Stomach (tissue), 19 donors: ENCODE measurements at places on chromosomes 16 and 17. TPM values are rescaled to one million over a fixed set of nuclear protein-coding genes. Genes with fewer than 3 reads are reported as not detected.

FOXL1 gene
- 12.7 TPM for total RNA-seq

RAB26 gene
- total RNA-seq, result 114 TPM

NHLRC4 gene
- not detected for total RNA-seq

CFAP20 gene
- total RNA-seq, result 34.1 TPM

TNP2 gene
- not detected for total RNA-seq

CFAP97D1 gene
- total RNA-seq, result not detected

DNA sequence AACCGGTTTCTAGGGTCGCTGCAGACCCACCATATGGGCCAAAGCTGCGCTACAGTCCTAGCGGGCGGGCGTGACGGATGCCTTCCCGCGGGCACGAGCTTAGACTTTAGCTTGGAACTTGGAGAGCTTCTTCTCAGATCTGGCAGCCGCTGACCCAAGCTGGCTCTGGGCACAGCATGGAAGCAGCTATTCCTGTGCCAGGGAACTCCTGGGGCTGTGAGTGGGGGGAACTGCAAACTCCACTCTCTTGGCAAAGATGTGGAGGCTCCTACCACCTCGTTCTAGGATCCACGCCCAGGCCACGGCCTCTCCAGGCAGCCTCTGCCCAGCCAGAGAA, 8.8 kb downstream of the FAAP100 start:
- no peaks in the 10 kb centered on the region for H3K27me3 ChIP-seq
- no peak overlapping the region for H3K4me3 ChIP-seq
- H3K27ac ChIP-seq, result no peak overlapping the region
- no peak for DNase-seq
- peaks cover 46% of the 10 kb centered on the region for H3K36me3 ChIP-seq

DNA sequence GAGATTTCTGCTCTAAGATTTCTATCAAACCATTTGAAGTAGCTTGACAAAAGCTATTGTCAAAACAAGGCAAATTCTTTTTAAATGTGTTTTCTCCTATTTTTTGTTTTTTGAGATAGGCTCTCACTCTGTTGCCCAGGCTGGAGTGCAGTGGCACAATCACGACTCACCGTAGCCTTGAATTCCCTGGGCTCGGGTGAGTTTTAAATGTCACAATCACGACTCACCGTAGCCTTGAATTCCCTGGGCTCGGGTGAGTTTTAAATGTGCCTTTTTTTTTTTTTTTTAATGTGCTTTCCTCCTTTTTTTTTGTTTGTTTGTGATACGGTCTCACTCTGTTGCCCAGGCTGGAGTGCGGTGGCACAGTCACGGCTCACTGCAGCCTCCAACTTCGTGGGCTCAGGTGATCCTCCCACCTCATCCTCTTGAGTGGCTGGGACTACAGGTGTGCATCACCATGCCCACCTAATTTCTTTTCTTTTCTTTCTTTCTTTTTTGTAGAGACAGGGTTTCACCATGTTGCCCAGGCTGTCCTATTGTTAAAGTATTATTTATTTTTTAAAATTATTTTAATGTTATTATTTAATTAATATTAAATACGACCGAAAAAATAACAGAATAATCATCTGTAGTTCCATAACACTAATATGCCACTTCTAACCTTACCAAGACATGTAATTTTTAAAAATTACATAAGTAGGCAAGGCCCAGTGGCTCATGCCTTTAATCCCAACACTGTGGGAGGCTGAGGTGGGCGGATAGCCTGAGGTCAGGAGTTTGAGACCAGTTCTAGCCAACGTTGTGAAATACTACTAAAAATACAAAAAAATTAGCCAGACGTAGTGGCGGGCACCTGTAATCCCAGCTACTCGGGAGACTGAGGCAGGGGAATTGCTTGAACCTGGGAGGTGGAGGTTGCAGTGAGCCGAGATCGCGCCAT, 69.7 kb upstream of the FA2H start:
- no peaks in the 10 kb centered on the region for H3K4me1 ChIP-seq
- DNase-seq, result no peak
- H3K36me3 ChIP-seq, result no peaks in the 10 kb centered on the region
- no peak overlapping the region for H3K4me3 ChIP-seq
- no peak overlapping the region for H3K27ac ChIP-seq
- no peaks in the 10 kb centered on the region for H3K27me3 ChIP-seq

DNA sequence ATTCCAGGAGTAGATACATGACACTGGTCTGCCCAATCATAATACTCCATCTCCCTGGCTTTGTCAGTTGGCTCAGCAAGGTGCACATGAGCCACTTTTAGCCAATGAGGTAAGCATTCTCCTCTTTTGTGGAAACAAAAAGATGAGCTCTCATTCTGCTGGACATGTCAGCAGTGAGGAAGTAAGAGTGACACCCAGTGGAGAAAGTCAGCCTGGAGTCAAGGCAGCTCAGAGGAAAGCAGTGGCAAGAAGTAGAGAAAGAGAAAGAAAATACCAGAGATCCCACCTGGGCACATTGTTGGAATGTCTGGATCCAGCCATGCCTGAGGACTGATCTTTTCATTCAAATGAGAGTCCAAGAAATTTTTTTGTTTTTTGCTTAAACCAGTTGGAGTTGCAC, 496.9 kb upstream of the C16orf82 start:
- no peak overlapping the region for H3K27ac ChIP-seq
- no peak overlapping the region for H3K4me3 ChIP-seq
- no peak for DNase-seq
- no peaks in the 10 kb centered on the region for H3K36me3 ChIP-seq

DNA sequence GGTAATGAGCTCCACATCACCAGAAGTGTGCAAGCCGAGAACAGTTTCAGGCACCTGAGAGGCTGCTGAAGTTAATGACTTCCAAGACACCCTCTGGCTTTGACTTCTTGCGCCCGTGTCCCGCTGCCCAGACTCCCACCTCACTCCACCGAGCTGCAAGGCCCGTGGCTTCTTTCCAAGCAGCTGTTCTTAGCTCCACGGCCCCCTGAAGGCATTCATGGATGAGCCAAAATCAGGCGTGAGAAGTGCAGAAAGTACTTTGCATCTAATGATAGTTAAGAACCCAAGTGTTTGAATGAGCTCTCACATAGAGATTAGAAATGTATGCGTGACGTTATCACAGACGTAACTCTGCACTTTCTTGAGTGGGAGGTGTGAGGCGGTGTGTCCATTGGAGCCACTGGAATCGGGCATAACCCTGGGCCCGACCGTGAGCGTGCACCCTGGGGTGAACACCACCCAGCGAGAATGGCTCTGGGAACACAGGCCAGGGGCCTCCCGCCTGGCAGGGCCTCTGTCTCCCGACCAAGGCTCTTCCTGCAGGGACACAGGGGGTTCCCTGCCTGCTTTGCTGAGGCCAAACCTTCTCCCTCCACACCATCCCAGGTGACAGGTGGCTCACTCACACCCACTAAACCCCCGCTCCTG, 11.0 kb downstream of the NPTX1 start:
- H3K36me3 ChIP-seq, result no peaks in the 10 kb centered on the region
- H3K4me1 ChIP-seq, result no peaks in the 10 kb centered on the region
- no peak overlapping the region for H3K27ac ChIP-seq

- H3K4me3 ChIP-seq, result no peak overlapping the region
- H3K4me1 ChIP-seq, result no peaks in the 10 kb centered on the region
- no peaks in the 10 kb centered on the region for H3K36me3 ChIP-seq
- no peak overlapping the region for H3K27ac ChIP-seq
- peaks cover 41% of the 10 kb centered on the region for H3K27me3 ChIP-seq
- DNase-seq, result peak; percentile 59
These were observed 354.9 kb upstream of the ASIC2 start for GRCh38 chr17:33647956-33648355.

DNA sequence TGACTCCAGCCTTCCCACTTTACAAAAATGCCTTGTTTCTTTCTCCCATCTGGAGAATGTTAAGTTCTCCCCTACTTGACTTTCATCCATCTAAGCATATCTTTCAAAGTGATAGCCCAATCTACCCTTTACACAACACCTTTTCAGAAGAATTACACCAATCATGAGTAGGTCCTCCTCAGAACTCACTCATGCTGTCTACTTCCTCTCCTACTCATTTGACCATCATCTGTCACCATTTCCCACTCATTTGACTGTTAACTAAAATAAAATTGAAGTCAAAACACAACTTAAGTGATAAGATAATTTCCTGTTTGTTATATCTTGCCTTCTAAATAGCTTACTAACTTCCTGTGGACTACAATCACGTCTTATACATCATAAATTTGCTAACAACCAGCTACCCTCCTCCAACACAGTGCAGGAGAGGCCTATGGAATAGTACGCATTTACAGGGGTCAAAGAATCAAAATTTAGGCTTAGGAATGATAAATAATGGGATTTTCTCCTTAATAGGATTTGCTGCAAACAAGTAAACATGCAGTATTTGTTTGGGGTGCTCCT, 16.1 kb downstream of the KCNJ16 start:
- H3K4me1 ChIP-seq, result peaks cover 9% of the 10 kb centered on the region
- DNase-seq, result no peak
- no peak overlapping the region for H3K27ac ChIP-seq
- H3K27me3 ChIP-seq, result no peaks in the 10 kb centered on the region

GRCh38 chr17:68973098-68973846, 18.1 kb upstream of the ABCA8 start:
- no peak overlapping the region for H3K27ac ChIP-seq
- H3K4me3 ChIP-seq, result no peak overlapping the region
- H3K4me1 ChIP-seq, result no peaks in the 10 kb centered on the region
- H3K27me3 ChIP-seq, result no peaks in the 10 kb centered on the region

- no peaks in the 10 kb centered on the region for H3K36me3 ChIP-seq
- peaks cover 27% of the 10 kb centered on the region for H3K4me1 ChIP-seq
- peaks cover under 1% of the 10 kb centered on the region for H3K27me3 ChIP-seq
These were observed 2.6 kb downstream of the SLC16A6 start for GRCh38 chr17:68288375-68288774.

- no peaks in the 10 kb centered on the region for H3K27me3 ChIP-seq
- no peaks in the 10 kb centered on the region for H3K4me1 ChIP-seq
- DNase-seq, result no peak
- no peak overlapping the region for H3K27ac ChIP-seq
These were observed 356.6 kb downstream of the KCNJ2 start for GRCh38 chr17:70525961-70526360.

GRCh38 chr17:1947229-1947742, 77.8 kb downstream of the RTN4RL1 start:
- no peaks in the 10 kb centered on the region for H3K36me3 ChIP-seq
- peaks cover 1% of the 10 kb centered on the region for H3K27me3 ChIP-seq
- DNase-seq, result peak; percentile 32
- H3K4me1 ChIP-seq, result peaks cover 5% of the 10 kb centered on the region

DNA sequence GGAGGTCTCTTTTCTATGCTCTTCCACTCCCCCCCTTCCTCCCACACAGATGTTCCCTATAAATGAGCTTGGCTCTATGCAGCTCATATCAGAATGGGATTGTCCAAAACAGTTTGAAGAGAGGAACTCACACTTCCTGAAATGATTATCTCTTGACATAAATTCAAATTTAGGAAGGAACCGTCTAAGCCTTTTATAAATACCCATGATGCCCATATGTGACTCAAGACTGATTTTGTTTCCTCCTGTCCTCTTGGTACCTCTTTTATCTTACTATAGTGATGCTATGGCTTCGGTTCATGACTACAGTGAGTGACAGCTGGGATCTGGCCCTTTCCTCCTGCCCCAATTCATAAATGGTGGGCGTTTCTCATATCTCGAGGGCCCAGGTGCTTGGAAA, 16.6 kb upstream of the TERF2 start:
- no peaks in the 10 kb centered on the region for H3K27me3 ChIP-seq
- peaks cover 41% of the 10 kb centered on the region for H3K4me1 ChIP-seq
- H3K27ac ChIP-seq, result no peak overlapping the region
- no peak overlapping the region for H3K4me3 ChIP-seq
- no peak for DNase-seq

DNA sequence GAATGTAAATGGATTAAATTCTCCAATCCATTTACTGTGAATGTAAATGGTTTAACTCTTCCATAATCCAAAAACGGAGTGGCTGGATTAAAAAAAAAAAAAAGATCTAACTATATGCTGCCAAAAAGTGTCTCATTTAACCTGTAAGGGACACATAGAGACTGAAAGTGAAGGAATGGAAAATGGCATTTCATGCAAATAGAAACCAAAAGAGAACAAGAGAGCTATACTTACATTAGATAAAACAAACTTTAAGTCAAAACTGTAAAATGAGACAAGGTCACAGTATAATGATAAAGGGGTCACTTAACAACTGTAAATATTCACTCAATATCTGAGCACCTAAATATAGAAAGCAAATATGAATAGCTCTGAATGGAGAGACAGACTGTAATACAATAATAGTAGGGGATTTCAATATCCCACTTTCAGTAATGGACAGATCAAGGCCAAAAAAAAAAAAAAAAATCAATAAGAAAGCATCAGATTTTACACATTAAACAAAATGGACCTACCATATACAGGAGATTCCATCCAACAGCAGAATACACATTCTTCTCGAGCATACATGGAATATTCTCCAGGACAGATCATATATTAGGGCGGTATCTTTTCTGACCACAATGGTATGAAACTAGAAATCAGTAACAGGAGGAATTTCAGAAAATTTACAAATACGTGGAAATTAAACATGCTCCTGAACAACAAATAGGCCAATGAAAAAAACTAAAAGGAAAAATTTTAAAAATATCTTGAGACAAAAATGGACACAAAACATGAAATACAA, 36.4 kb downstream of the CDR2 start:
- H3K27me3 ChIP-seq, result no peaks in the 10 kb centered on the region
- H3K4me3 ChIP-seq, result no peak overlapping the region
- DNase-seq, result no peak
- no peak overlapping the region for H3K27ac ChIP-seq
- no peaks in the 10 kb centered on the region for H3K4me1 ChIP-seq
- H3K36me3 ChIP-seq, result peaks cover 62% of the 10 kb centered on the region

GRCh38 chr16:88769617-88770460, 15.2 kb downstream of the PIEZO1 start:
- H3K4me3 ChIP-seq, result peak overlapping the region; percentile 30
- H3K27ac ChIP-seq, result peak overlapping the region; percentile 77
- peaks cover 5% of the 10 kb centered on the region for H3K36me3 ChIP-seq
- no peaks in the 10 kb centered on the region for H3K27me3 ChIP-seq

DNA sequence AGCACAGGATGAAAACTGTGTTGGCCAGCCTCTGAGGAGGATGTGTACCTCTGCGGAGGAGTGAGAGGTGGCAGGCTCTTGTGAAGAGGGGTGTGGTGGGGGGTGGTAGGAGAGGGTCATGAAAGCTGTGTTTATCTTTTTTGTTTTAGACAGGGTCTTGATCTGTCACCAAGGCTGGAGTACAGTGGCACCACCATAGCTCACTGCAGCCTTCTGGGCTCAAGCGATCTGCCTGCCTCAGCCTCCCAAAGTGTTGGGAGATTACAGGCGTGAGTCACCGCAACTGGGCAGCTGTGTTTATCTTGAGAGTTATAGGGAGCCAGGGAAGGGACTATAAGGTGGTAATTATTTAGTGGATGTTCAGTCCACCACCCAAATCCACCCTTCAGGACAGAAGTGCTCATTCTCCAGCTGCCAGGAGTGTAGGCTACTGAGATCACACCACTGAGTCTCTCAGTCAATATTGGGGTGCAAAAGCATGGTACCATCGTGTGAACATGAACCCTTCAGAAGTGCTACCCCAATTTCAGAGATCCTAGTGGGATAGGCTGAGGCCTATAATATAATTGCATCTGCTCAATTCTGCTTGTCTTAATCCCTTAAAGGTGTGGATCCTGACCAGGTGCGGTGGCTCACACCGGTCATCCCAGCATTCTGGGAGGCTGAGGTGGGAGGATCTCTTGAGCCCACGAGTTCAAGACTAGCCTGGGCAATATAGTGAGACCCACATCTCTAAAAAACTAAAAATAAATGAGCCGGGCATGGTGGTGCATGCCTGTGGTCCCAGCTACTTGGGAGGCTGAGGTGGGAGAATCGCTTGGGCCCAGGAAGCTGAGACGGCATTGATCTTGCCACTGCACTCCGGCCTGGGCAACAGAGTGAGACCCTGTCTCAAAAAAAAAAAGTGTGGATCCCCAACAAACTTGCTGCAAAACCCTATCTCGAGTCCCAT, 788 bp upstream of the EXOC3L1 start:
- H3K4me3 ChIP-seq, result no peak overlapping the region
- peaks cover 27% of the 10 kb centered on the region for H3K36me3 ChIP-seq
- H3K27ac ChIP-seq, result no peak overlapping the region
- no peaks in the 10 kb centered on the region for H3K27me3 ChIP-seq
